ENCODE measurements at places on chromosomes 2 and 18. TPM values are rescaled to one million over a fixed set of nuclear protein-coding genes. Genes with fewer than 3 reads are reported as not detected.

The MYO1B gene
- total RNA-seq = 11.9 TPM

The CCL20 gene
- total RNA-seq = not detected

The DTNA gene
- 139 TPM for total RNA-seq

The TCF23 gene
- total RNA-seq = 0.06 TPM

The ALK gene
- 0.17 TPM for total RNA-seq

The CD8B2 gene
- total RNA-seq = not detected

The C2orf92 gene
- 8.3 TPM for total RNA-seq

The LCT gene
- total RNA-seq = not detected

The MOGAT1 gene
- not detected for total RNA-seq

The SCN2A gene
- total RNA-seq = 0.14 TPM

The DAPL1 gene
- not detected for total RNA-seq

The TIGD1 gene
- total RNA-seq = 3.1 TPM

The MLPH gene
- total RNA-seq = 123 TPM

The EPHA4 gene
- 76.9 TPM for total RNA-seq

The TNFAIP6 gene
- total RNA-seq = 1.1 TPM

The MROH2A gene
- total RNA-seq = not detected

The LYPD1 gene
- not detected for total RNA-seq

The CTDSP1 gene
- 116 TPM for total RNA-seq

The RNU2-63P gene
- not detected for total RNA-seq

The ST6GAL2 gene
- total RNA-seq = 1.1 TPM

The SLC19A3 gene
- total RNA-seq = 5.0 TPM

The SNORC gene
- total RNA-seq = 1.9 TPM

The ACMSD gene
- total RNA-seq = not detected

The ANKRD30BL gene
- total RNA-seq = not detected

The ZNF521 gene
- 38.8 TPM for total RNA-seq

The IGFBP5 gene
- 318 TPM for total RNA-seq

The SLC9A4 gene
- not detected for total RNA-seq

The RIOK3 gene
- total RNA-seq = 50.3 TPM

The MTCL1 gene
- 8.7 TPM for total RNA-seq

The KLHL29 gene
- total RNA-seq = 4.0 TPM

The COL5A2 gene
- 14.3 TPM for total RNA-seq

The GPR35 gene
- total RNA-seq = 1.2 TPM

Data from right cardiac atrium (tissue), 5 donors.